ENCODE measurements at places on chromosomes 4 and X.

DNA sequence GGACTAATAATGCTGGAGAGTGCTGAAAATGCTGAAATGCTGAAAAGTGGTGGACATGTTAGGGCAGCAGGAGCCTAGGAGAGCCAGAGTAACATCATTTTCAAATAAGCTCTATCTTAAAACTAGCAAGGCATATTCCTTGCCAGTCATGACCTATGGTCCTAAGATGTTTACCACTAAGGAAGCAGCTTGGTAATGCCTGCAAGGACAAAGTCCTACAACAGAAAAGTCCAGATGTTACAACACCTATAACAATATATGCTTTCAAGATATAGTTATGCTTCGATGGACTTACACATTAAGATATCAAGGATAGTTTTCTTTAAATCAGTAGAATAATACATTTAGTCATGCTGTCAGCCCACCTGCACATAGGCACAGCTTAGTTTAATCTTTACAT is 4.5 kb upstream of the ADH4 start:
- DNase-seq, result no peak

GRCh38 chrX:20354505-20354904 is 87.8 kb upstream of the RPS6KA3 start:
- no peak for DNase-seq

DNA sequence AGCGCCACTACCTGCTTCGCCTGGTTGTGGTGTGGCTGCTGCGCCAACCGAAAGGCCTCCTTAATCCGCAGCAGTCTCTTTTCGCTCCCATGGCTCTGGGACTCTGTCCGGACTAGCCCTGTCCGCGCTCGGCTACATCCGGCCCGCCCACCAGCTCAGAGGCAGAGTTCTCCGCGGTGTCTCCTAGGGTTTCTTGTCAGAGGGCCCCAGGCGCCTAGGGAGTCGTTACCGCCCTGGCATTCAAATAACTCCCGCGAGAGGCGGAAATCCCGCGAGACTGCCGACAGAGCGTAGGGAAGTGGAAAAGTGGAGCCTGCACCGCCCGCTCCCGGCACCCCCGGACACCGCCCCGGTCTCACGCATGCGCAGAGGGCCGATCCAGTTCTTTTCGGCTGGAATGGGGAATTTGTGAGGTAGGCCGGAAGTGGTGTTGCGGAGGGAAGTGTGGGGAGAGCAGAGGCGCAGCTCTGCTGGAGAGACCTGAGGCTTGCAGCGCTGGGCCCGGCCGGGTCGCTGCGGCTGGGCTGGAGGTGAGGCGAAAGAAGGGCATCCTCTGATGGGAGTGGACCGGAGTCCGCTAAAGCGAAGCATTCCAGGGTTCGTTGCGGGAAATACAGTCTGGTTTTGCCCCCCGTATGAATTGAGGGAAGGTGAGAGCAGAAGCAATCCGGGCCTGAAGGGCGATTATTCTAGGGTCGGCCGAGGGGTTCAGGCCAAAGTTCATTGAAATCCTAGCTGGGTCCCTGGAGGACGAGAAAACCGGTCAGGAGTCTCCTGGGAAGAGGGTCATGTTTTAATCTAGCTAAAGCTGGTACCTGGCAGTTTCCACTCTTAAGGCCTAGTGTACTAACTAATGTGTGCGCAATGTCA is at the start of gene FAM200B:
Gene FAM200B (plus strand): TSS at position 456 of the 870 bp plus-strand sequence. CDS start 5,151 bp downstream, outside the sequence.
- DNase-seq, result peak; percentile 98

DNA sequence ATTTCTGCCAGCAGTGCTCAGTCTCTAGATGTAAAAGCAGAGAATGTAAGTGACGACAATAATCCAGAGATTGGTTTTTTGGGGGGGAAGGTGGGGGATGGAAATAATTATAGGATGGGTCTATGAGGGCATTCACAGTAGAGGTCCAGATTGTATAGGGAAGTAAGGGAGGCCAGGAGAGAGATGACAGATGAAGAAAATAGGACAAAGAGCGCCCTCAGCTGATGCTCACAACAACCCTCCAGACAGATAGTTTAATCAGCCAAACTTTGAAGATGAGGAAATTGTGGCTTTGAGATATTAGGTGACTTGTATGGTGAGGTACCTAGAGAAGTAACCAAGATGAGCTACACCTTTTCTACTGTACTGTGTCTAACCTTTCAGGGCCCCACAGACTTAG is 137.9 kb downstream of the MAGEB17 start:
- no peak for DNase-seq

DNA sequence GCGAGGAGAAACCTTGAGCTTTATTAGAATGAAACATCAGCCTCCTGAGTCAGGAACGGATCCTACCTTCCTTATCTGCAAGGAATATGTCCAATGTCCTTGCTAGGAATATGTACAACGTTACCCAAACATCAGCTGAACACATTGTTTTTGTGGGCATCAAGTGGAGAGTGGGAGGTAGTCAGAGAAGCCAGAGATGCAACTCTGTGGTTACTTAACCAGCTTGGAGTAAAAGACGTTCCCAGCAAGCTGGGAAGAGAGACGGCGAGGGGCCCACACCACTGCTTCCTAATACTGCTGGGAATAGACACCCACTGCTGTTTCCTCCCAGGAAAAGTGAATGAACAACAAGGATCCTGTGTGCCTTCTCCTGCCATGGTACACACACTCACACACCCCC is 74.4 kb upstream of the PLAC1 start:
- DNase-seq, result no peak

DNA sequence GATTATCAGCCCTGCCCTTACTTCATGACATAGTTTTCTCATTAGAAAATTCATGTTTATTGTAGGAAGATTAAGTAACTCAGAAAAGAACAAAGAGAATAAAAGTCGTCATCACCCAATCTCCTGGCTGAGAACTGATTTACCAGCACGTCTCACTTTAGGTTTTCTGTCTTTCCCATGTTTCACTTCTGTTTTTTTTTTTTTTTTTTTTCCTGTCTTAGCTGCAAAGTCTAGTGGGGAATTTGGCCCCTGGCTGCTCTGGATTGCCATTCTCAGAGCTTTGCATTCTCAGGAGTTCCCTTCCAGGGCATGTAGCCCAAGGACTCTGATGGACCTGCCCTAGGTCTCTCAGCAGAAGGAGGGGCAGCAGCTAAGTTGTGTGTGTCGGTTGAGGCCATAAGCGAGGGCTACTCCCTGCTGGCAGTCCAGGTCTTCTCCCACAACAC is 57.8 kb downstream of the TMEM131L start:
- DNase-seq, result no peak

- DNase-seq, result no peak
These were observed 78.8 kb upstream of the BCOR start for GRCh38 chrX:40176351-40177116.

GRCh38 chrX:120603707-120604360 is at the start of gene MCTS1:
TSS of gene MCTS1 (plus strand) at chrX:120604101. CDS start at chrX:120604237, 136 bp downstream.
- DNase-seq, result peak; percentile 59

DNA sequence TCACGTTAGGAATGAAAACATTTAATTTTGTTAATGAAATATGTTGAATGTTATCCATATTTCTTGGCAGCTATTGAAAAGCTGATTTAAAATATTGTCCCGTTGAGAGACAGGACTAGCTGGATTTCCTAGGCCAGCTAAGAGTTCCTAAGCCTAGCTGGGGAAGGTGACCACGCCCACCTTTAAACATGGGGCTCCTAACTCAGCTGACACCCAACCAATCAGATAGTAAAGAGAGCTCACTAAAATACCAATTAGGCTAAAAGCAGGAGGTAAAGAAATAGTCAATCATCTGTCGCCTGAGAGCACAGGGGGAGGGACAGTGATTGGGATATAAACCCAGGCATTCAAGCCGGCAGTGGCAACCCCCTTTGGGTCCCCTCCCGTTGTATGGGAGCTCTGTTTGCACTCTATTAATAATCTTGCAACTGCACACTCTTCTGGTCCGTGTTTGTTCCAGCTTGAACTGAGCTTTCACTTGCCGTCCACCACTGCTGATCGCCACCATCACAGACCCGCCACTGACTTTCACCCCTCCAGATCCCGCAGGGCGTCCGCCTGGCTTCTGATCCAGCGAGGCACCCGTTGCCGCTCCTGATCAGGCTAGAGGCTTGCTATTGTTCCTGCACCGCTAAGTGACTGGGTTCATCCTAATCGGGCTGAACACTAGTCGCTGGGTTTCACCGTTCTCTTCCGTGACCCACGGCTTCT is 308.9 kb downstream of the GLUD2 start:
- DNase-seq, result no peak

- DNase-seq, result peak; percentile 17
These were observed 214.0 kb upstream of the UGT8 start for GRCh38 chr4:114384629-114385028.

DNA sequence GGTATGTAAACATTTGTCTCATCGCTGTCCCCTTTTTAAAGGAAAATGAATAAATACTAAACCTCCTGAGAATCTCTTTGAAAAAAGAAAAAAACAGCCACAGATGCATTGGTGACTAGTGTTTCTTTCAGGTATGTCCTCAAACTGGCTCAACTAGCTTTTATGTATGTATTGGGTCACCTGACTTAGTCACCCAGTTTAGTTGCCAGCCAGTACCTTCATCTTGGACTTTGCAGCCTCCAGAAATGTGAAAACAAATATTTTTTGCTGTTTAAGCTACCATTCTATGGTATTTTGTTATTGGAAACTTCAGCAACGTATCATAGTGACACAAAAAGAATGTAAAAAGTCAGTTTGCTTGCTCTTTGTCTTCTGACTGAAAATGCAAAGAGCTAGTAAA is 1263.5 kb downstream of the FAM133A start:
- no peak for DNase-seq

- DNase-seq, result no peak
These were observed 66.8 kb upstream of the NKX1-1 start for GRCh38 chr4:1472911-1473518.

- no peak for DNase-seq
These were observed 5.6 kb downstream of the MSANTD1 start for GRCh38 chr4:3254302-3255131.

DNA sequence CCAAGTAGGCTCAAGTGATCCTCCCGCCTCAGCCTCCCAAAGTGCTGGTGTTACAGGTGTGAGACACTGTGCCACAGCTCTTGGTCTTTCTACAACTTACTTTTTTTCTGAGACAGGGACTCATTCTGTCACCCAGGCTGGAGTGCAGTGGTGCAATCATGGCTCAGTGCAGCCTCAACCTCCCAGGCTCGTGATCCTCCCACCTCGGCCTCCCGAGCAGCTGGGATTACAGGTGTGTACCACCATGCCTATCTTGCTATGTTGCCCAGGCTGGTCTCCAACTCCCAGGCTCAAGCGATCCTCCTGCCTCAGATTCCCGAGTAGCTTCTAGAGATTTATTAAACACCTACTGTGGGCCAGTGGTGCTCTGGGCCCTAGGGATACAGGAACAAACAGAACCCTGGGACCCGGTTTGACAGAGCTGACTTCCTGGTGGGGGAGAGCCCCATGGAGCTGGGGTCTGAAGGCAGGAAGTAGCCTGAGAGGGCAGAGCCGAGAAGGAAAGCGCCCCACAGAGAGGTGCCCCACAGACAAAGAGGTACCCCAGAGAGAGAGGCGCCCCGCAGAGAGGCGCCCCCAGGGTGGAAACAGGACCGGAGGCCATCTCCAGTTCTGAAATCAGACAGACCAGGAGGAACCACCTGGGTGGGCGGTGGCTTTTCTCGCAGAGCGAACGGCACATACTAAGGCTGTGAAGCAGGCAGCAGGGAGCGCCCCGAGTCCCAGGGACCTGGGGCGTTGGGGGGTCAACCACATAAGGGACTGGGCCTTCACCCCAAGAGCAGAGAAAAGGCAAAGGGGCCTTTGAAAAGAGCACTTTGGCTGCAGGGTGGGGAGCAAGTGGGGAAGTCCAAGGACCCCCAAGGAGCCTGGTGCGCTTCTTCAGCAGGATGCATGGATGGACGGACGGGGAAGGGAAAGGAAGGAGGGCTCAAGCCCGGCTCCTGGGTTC is 5.0 kb downstream of the IRAK1 start:
- DNase-seq, result no peak

DNA sequence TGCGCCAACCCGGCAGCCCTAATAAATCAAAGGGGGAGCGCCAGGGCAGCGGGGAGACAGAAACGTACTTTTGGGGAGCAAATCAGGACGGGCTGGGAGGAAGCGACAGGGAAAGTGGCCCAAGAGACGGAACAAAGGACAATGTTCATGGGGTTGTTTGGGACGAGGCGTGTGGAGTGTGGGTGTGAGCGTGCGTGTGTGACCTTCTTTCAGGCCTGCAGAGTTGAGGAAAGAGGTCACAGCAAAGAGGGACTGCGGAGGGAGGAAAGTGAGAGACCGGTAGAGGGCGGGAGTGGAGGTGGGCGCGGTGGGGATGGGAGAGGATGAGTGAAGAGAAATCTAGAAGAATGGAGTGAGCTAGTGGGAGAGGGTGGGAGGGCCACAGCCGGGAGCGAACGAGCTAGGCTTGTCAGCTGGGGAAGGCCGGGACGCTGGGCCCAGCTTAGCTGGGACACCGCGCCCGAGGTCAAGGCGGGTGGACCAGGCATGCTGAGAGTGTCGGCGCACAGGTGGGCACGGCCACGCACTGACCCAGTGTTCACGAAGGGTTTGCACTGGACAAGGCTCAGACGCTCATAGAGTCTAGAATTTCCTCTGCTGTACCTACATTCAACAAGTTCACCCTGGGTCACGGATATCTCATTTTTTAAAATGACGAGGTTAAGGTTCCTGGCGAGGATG is 14.7 kb upstream of the PITX2 start:
- no peak for DNase-seq

DNA sequence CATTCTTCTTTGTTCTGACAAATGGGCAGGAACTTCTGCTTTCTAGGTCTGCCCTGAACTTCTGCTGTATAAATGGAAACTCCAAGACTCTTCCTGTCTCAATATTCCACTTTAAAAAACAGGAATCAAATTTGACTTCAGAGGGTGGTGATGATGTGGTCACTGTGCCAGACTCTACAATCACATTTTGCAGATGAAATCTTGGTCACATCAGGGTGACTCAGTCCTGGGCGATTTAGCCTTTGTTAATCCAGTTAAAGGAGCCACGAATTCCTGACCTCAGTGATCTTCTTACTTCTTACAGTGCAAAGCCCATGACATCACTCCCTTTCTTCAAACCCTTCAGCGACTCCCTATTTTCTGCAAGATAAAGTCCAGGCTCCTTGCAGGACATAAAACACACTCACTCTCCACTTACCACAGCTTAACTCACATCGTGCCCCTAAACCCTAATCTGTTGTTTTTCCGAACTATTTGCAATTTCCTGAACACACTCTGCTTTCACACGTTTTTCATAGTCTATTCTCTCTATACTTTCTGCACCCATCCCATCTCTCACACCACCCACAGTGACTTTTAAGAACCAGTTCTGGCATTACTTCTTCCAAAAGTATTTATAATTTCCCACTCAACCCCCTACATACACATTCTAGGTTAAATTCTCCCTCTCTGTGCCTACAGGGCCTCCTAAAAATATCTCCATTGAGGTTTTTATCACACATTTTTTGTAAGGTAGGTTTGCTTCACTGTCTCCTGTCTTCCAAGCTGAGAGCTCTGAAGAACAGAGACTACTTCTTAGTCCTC is 11.1 kb downstream of the GASK1B start:
- DNase-seq, result no peak

Data from NCI-H1048 (cell line).